ENCODE measurements at places on chromosomes 6 and 20. TPM values are rescaled to one million over a fixed set of nuclear protein-coding genes. Genes with fewer than 3 reads are reported as not detected.

Gene SIRPD
- not detected for total RNA-seq

Gene ATAT1
- total RNA-seq, result 2.7 TPM

Gene PDYN
- total RNA-seq, result not detected

Gene PPARD
- 8.9 TPM for total RNA-seq

DNA sequence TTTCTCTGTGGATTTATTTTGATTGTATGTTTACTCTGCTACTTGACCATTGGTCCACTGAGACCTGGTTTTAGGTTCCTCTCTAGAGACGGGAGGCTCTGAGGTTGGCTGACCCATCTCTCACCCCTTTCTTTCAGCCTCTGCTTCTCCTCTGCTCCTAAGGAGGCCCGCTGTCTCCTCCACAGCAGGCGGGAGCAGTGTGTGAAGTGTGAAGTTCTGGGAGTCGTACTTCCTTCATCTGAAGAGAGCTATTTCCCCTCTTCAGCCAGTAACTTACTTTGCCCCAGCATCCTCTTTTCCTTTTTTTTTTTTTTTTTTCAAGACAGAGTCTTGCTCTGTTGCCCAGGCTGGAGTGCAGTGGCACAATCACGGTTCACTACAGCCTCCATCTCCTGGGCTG lies 21.1 kb downstream of the PDRG1 start:
- DNase-seq, result no peak

- DNase-seq, result no peak
Measured at GRCh38 chr20:59845472-59845871, 88.0 kb downstream of the SYCP2 start.

- no peak for DNase-seq
Measured at GRCh38 chr20:42652266-42652665, 537.4 kb downstream of the PTPRT start.

- DNase-seq, result peak; percentile 37
Measured at GRCh38 chr6:52497652-52498408, 77.7 kb downstream of the EFHC1 start.

- no peak for DNase-seq
Measured at GRCh38 chr6:88378639-88379038, 212.5 kb upstream of the CNR1 start.

GRCh38 chr20:17822039-17822438 lies 122.3 kb downstream of the BANF2 start:
- DNase-seq, result no peak

DNA sequence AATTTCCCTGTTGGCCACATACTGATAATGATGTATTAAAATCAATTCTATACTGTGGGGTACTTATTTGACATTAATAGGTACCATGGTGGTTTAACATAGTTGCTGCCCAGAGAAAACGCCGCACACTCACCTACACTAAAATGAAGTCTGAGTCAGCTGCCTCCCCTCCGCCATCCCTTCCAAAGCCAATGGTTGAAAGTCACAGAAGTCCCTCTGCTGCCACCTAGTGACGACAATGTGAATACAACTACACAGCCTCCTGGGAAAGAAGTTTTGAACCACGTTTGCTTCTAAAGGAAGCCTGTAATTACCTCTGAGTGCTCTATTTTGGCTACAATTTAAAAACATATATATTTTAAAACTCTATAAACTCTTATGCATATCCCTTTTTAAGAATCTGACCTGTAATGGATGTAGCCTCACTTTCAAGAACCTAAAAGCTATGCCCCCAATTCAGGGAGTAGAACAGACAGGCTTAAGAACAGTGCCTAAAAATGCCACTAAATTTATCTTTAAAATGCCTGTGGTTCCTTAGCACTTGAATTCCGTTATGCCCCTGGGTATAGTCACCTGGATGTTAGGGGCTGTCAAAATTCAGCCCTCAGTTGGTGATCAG lies 20.6 kb upstream of the ECI2 start:
- DNase-seq, result peak; percentile 74

GRCh38 chr20:22412977-22413868 lies 171.1 kb downstream of the FOXA2 start:
- no peak for DNase-seq

DNA sequence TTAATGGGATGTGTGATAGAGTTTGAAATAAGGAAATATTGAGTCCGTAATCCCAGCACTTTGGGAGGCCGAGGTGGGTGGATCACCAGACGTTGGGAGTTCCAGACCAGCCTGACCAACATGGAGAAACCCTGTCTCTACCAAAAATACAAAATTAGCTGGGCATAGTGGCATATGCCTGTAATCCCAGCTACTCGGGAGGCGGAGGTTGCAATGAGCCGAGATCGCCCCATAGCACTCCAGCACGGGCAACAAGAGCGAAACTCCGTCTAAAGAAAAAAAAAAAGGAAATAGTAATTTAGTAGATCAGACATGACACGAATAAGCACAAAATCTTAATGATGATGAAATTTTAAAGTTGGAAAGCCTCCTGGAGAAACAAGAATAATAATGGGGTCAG lies 14.8 kb downstream of the GJA1 start:
- DNase-seq, result no peak

DNA sequence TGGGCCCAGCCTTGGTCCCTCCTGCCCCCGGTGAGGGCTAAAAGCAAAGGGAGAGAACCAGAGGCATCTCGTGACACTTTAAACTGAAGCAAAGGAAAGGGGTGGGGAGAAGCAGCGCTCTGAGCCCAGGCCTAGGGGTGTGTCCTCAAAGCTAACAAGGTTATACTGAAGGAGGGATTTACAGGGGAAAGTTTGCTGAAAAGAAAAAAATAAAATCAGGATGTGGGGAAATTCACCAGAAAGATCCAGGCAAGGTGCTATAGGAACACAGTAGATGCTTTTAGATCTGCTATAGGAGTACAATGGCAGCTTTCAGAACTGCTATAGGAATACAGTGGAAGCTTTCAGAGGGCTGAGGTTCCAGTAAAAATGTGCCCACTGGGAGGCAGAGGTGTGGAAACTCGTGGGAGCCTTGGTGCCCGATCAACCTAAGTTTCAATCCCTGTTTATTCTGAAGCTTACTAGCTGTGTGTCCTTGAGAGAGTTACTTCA lies at the start of gene COL9A1:
COL9A1 (minus strand) TSS at position 51 of the 492 bp plus-strand sequence. CDS start 160 bp downstream, outside the sequence.
- DNase-seq, result no peak

DNA sequence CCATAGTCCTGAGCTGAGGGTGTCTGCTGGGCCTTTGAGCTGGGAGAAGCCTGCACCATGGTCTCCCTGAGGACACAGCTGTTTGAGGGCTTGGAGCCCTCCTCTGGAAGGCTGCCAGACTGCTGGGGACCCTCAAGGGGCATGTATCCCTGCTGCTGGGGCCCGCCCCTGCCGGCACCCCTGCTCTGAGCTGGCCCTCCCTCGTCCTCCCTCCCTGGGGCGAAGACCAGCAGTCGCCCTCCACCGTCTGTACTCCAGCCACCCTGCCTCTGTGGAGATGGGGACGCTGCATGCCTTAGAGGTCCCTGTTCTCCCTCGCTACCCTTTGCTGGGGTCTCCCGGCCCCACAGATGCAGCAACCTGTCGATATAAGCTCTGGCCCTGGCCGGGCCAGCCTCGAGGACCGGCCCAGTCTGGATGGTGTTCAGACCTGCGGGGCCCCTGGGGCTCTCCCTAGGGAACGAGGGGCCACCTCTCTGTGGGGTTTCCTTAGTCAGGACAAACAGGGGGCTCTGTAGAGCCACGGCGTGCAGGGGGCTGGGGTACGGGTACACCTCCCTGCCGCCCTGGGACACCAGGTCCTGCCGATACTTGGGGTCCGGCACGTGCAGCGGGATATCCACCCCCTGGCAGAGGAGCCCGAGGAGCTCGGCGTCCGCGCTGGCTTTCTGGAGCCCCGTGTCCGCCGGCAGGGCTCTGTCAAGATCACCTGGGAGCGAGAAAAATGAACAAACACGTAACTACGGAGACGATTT lies 11.0 kb downstream of the DACT2 start:
- no peak for DNase-seq

DNA sequence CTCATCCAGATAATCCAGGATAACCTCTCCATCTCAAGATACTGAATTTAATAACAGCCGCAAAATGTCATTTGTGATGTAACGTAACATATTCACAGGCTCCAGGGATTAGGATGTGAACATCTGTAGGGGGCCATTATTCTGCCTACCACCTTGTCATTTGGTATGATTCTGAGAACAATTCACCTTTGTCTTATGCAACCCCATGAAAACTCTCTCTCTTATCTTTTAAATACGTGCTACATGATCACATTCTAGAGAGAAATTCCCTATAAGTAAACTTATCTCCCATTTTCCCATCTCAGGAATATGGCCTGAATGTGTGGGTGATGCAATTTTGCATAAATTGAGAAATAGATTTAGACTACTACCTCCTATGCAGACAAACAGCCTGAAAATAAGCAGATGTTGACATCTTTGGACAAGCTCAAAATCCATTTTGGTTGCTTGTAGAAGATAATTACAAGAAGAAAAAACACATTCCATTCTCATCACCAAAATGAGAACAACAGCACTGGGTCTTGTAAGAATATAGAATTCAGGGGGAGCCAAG lies 255.4 kb upstream of the STXBP5 start:
- no peak for DNase-seq
